ENCODE measurements at places on chromosomes 2 and 18.

- no peak for DNase-seq
These were observed 98.9 kb upstream of the ATP8B1 start for GRCh38 chr18:57901825-57902589.

DNA sequence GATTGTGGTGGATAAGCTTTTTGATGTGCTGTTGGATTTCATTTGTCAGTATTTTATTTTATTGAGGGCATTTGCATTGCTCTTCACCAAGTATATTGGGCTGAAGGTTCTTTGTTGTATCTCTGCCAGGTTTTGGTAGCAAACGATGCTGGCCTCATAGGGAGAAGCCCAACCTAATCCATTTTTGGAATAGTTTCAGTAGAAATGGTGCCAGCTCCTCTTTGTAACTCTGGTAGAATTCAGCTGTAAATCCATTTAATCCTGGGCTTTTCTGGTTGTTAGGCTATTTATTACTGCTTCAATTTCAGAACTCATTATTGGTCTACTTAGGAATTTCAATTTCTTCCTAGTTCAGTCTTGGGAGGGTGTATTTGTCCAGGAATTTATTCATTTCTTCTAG lies 309.8 kb upstream of the SETBP1 start:
- no peak for DNase-seq

GRCh38 chr2:48248251-48248933 lies 281.6 kb upstream of the STON1 start:
- no peak for DNase-seq

- DNase-seq: peak; percentile 43
These were observed 49.8 kb downstream of the PLB1 start for GRCh38 chr2:28545590-28546200.

- no peak for DNase-seq
These were observed 41.7 kb downstream of the AKAIN1 start for GRCh38 chr18:5155218-5155906.

DNA sequence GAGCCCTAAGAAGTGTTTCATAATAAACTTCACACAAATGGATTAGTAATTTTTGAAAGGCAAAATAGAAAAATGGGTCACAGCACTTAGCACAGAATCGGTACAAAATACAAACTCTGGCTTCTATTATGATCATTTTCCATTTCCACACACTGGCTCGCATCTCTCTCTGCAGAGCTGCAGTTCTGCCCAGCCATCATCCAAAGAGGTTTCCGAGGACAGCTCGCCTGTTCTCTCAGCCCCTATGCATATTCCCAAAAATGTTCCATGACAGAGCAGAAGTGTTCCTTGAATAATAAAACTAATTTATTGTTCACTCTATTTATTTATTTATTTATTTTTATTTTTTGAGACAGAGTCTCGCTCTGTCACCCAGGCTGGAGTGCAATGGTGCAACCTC lies 115.6 kb downstream of the AP1S3 start:
- DNase-seq: no peak

DNA sequence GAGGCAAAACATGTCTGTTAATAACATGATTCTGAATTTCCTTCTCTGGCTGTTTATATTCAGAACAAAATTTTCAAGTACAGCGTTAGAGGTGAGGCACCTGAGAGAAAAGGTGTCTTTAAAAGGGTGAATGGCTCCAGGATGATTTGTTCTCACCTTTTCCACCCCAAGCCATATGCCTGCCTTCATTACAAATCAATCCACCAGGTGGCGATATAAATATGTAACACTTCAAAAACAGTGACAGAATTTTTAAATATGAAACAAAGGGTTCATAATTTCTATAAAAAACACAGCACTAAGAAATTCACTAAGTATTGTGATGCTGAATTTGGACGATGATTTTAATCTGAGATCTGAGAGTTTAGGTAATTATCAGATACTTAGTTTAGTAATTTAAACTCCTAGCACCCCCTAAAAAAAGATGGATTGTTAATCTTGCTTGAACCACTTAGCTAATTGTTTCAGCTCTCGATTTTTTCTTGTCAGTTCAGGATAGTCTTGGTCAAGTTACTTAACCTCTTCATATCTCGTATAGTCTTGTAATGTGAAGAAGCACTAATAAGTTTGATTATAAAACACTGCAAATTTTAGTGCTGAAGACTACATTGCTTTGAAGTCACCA lies 528.8 kb downstream of the CPS1 start:
- DNase-seq: no peak

DNA sequence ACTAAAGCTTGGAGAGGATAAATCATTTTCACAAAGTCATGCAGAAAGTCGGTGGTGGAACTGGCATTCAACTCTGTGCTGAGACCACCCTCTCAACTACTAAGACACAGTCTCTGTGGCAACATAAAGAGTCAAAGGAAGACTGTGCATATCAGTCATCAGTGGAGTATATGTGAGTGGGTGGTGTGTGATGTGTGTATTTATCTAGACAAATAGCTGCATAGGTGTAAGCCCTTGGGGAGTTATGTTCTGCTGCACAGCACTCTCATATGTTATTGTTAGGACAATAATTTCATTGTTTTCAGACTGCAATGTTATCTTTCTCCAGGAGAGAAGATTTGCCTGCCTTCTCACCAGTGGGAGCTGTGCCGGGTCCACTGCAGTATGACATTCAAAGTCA lies 186.3 kb upstream of the HNRNPA3 start:
- DNase-seq: no peak
